Activated T-cell treated with anti-CD3 and anti-CD28 coated beads, Interleukin-2, amount 50 U/mL, for 24 hours (primary cell): ENCODE measurements at places on chromosomes 12 and 14.
A peak's percentile ranks its signal among the peaks of the same experiment; 100 is the strongest.

- H3K4me3 ChIP-seq, result peak overlapping the region; percentile 72
- DNase-seq, result no peak
- H3K4me1 ChIP-seq, result peaks cover 88% of the 10 kb centered on the region
- peak overlapping the region; percentile 99 for H3K27ac ChIP-seq
- peaks cover 87% of the 10 kb centered on the region for H3K36me3 ChIP-seq
These were observed 16.9 kb downstream of the BATF start for GRCh38 chr14:75539162-75539560.

DNA sequence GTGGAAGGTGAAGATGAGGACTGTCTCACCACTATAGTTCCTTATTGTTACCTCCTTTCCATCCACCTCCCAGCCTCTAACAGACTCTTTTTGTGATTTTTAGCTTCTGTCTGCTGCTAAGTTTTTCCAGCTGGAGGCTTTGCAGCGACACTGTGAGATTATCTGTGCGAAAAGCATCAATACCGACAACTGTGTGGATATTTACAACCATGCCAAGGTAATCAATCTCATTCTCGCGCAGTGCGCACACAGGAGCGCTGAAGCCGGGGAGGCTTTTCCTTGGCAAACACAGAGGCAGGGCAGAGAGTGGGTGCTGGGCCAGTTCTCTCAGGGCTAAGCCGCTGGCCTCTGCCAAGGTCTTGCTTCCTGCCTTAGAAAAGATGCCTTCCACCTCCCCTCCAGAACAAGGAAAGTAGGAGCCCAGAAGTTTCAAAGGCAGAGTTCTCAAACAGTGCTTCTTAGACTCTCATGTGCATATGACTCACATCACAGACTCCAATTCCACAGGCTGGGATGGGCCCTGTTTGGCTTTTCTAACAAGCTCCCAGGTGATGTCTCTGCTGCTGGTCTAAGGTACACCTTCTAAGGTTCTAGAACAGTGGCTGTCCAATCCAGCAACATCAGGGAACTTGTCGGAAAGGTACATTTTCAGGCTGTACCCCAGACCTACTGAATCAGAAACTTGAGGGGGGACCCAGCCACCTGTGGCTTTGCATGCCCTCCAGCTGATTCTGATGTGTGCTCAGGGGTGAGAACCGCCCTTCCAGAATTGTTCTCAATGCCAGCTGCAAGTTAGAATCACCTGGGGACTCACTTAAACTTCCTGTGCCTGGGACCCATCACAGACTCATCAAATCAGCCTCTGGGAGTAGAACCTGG, 33.8 kb upstream of the PWP1 start:
- H3K36me3 ChIP-seq, result peaks cover 11% of the 10 kb centered on the region
- H3K4me1 ChIP-seq, result no peaks in the 10 kb centered on the region
- H3K4me3 ChIP-seq, result no peak overlapping the region
- DNase-seq, result no peak
- H3K27me3 ChIP-seq, result no peaks in the 10 kb centered on the region

DNA sequence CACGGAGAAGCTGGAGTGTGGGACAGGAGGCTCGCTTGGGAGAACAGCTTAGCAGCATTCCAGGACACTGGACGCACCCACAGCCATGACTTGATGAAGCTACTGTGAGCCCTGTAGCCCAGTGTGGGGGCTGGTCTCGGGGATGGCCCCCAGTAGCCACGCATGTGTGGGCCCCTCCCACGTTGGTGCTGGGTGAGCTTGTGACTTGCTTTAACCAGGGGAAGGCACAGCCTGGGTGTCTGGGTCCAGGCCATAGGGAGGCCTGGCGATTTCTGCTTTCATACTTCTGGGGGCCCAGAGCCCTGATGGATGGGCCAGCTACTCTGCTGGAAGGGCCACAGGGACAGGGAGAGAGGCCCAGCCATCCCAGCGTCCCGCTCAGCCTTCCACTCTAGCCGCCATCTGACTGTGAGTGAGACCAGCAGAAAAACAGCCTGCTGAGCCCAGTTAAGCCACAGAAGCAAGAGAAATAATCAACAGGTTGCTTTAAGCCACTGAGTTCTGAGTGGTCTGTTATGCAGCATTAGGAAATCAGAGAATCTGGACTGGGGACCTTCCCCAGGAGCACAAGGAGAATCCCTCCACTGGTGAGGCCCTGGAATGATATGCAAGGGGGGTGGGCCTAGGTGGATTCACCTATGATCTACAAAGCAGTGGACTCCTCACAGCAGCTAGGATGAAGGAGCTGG, 16.1 kb downstream of the DIO3 start:
- no peaks in the 10 kb centered on the region for H3K4me1 ChIP-seq
- H3K36me3 ChIP-seq, result no peaks in the 10 kb centered on the region
- no peak overlapping the region for H3K4me3 ChIP-seq

DNA sequence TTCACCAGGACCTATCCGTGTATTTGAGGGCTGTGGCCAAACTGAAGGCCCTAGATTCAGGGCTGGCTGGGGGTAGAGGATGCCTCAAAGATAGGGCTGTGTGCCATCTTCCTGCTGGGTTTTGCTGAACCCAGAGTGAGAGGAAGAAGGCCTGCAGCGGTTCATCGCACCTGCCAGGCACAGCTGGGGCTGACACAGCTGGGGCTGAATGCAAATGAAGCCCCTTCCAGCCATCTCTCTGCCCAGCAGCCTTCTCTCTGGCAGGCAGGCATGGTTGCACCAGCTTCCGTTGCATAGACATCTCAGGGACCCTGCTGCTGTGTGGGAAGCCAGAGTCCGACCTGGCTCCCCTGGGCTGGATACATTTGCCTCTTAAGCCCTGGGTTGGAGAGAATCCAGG, 152.4 kb downstream of the TSPAN9 start:
- no peaks in the 10 kb centered on the region for H3K36me3 ChIP-seq
- no peak for DNase-seq
- H3K4me3 ChIP-seq, result no peak overlapping the region
- H3K4me1 ChIP-seq, result peaks cover 10% of the 10 kb centered on the region
- peaks cover 22% of the 10 kb centered on the region for H3K27me3 ChIP-seq
- H3K27ac ChIP-seq, result no peak overlapping the region

DNA sequence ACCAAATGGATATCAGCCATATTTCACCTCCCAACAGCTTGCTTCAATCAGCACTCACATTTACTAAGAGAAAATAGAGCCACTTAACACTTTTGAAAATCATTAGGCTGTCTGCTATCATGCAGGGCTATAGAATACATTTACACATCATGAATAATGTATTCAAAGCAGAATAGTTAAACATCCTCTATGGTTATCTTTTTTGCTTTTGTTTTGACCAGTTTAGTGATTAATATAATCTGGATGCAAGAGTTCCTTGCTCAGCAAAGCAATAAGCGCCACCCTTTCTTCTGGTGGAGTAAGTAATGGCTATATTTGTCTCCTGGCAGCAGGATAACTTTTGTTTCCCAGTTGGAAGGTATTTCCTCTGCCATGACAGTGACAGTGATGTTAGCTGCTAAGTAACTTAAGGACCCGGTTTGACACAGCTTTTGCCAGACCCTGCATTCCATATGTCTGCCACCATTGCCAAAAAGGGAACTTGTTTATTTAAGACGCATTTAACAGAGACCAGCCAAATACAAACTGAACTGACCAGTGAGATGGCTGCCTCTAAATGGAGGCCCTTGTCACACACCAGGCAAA, 70.3 kb upstream of the NR2C1 start:
- no peaks in the 10 kb centered on the region for H3K4me1 ChIP-seq
- H3K27me3 ChIP-seq, result no peaks in the 10 kb centered on the region
- no peak overlapping the region for H3K27ac ChIP-seq
- no peaks in the 10 kb centered on the region for H3K36me3 ChIP-seq
- H3K4me3 ChIP-seq, result no peak overlapping the region

GRCh38 chr12:1552171-1552570, 42.2 kb downstream of the FBXL14 start:
- peaks cover 17% of the 10 kb centered on the region for H3K27me3 ChIP-seq
- H3K4me1 ChIP-seq, result peaks cover 15% of the 10 kb centered on the region
- DNase-seq, result no peak
- H3K4me3 ChIP-seq, result no peak overlapping the region
- no peaks in the 10 kb centered on the region for H3K36me3 ChIP-seq
